NK-92 treated with Interleukin-12 subunit alpha and Interleukin-12 subunit beta, amount 100 ng/mL, for 24 hours (cell line): ENCODE measurements at places on chromosomes 1 and 21.

GRCh38 chr21:31012133-31013089 lies 25.9 kb downstream of the KRTAP19-8 start:
- DNase-seq: no peak

- DNase-seq: no peak
Observed at GRCh38 chr1:181894439-181894859, 167.1 kb downstream of the ZNF648 start.

GRCh38 chr1:159755451-159756007 lies 25.2 kb upstream of the DUSP23 start:
- DNase-seq: no peak

DNA sequence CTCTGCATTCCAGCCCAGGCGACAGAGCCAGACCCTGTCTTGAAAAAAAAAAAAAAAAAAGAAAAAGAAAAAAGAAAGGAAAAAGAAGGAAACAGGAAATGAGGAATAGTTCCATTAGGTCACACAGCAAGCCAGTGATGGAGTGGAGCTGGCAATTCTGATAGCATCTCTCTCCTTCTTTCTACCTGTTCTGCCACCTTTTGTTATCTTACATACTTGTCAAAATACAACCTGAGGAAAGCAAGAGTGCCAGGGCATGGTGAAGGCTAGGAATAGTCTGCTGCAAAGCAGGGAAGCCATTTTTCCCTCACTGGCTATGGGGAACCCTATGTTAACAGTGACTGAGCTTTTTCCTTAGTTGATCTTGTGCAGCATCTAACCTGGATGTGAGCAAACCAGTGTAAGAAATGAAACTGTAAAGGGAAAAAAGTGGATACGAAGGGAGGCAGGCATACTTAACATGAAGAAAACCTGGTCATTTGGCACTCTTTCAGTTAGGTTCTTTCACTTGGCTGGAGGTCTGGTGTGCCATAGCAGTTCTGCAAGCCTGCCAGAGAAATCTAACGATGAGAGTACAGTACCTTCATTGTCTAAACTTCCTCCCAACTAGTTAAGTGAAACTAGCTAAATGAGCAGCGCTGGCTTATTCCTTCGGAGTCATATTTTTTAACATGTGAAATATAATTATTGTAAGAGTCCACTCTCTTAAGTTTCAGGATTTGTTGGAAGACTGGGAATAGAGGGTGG lies 17.9 kb upstream of the THEM5 start:
- no peak for DNase-seq

DNA sequence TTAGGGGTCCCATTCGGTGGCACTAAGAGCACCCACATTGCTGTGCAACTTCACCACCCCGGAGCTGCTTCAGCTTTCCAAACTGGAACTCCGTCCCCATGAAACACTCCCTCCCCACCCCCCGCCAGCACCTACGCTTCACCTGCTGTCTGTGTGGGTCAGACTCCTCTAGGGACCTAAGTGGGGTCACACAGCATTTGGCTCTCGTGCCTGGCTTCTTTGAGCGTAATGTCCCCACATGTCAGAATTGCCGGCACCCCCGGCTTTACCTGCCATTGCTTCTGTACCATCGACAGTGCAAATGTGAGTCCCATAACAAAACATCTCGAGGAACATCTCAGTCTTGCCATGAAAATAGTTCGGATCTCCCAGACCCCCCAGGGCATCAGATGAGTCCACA lies 35.9 kb upstream of the AGPAT3 start:
- no peak for DNase-seq

- no peak for DNase-seq
Observed at GRCh38 chr1:156749419-156750118, 1.9 kb downstream of the HDGF start.

GRCh38 chr1:68470388-68470970 lies 20.7 kb upstream of the RPE65 start:
- no peak for DNase-seq

GRCh38 chr21:23921670-23922418 lies 1685.4 kb downstream of the MRPL39 start:
- no peak for DNase-seq

DNA sequence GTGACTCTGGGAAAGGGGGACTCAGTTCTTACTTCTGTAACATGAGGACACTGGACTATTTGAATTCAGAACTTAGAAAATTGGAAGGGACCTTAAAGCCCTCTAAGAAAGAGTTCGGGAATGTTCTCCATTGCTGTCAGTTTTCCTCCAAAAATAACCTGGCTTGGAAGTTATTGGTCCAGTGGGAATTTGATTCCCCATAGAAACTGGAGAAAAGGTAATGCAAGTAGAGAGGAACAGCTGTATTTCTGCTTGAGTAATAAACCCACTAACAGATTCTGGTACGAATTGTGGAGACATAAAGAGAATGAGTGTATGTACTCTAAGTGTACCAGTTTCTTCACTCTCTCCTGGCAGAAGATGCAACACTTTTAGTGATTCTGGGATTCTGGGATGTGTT lies 1.8 kb downstream of the ZBED6 start:
- DNase-seq: no peak

DNA sequence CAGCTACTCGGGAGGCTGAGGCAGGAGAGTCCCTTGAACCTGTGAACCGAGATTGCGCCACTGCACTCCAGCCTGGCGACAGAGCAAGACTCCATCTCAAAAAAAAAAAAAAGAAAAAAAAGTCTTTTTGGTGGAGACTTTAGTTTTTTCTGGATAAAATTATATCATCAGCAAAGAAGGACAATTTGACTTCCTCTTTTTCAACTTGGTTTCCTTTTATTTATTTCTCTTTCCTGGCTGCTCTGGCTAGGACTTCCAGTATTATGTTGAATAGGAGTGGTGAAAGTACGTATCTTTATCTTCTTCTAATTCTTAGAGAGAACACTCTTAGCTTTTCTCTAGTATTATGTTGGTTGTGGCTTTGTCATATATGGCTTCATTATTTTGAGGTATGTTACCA lies 130.8 kb downstream of the PCBP3 start:
- no peak for DNase-seq

- DNase-seq: peak; percentile 39
Observed at GRCh38 chr1:150981805-150982712, at the start of gene ANXA9. Gene ANXA9 (plus strand): TSS chr1:150982292. CDS start chr1:150983106, 814 bp downstream.

DNA sequence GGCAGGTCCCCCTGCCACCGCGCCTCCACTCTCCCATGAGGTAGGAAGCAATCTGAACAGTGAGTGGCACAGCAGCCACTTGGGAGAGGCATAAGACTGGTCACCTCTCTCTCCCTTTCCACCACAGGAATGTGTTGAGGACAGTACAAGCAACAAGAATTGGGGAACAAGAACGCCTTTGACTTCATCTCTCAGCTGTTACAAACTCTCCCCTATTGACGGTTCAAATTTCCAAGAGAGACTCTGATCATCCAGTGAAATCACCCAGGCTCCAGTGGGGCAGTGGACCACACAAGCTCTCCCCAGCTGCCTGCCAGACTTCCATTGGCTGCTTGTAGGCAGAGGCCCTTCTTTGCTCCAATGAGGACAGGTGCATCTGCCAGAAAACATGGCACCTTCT lies 249.9 kb upstream of the JUN start:
- DNase-seq: no peak

DNA sequence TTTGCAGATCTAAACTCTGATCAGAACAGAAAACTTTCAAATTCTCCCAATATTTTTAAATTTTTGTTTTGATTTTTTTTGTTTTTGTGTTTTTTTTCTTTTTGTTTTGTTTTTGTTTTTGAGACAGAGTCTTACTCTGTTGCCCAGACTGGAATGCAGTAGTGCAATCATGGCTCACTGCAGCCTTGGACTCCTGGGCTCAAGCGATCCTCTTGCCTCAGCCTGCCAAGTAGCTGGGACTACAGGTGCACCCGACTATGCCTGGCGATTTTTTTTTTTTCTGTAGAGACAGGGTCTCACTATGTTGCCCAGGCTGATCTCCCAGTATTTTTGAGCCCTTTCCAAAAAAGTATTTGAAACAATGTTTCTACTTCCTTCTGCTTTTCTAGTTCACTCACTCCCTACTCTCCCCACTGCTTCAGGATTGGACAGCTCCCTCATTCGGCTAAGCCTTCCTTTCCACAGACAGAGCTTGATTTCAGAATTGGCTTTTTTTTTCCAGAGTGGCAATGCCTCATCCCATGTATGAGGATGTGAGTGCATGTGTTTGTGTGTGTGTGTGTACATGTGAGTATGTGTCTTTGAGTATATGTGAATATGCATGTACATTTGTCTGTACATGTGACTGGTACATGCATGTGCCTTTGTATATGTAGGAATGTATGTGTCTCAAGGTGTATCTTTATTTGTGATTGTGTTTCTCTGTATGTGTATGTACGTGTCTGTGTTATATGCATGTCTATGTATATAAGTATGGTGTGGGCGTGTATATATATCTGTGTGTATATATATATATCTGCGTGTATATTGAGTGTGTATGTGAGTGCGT lies 11.9 kb downstream of the LHX4 start:
- DNase-seq: no peak

DNA sequence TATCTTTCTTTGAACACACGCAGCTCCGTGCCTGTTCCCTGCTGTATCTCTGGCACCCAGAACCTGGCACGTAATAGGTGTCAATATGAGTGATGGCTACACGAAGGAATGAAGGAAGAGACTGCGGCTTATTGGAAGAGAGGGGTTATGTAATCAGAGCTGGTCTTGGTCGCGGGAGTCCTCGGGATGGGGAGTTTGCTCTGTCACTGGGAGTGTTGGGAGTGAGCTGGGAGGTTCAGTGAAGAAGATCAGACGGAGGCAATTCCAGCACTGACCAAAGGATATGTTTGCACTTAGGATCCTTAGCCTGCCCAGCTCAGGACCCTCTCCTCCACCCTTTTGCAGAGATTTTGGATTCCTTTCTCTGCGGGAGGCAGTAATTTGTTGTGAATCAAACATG lies 709.1 kb downstream of the PTPRU start:
- no peak for DNase-seq

DNA sequence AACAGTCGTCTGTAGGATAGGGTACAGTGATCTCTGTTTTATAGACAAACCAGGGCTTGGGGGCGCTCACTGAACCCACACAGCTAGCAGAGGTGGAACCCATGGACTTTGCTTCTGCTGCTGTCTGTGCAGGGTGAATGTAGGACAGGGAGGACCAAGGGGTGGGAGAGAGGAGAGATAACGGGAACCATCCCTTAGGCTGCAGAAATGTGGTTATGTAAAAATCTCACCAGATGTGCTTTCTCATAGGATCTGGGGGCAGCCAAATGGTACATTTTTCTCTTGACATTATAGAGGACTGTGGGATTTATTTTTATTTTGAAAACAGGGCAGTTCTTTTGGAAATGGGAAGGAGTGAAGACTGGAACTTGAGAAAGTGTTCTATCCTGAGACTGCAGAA lies 8.7 kb downstream of the NFASC start:
- no peak for DNase-seq

- no peak for DNase-seq
Observed at GRCh38 chr1:40264354-40264781, 6.3 kb downstream of the ZMPSTE24 start.

DNA sequence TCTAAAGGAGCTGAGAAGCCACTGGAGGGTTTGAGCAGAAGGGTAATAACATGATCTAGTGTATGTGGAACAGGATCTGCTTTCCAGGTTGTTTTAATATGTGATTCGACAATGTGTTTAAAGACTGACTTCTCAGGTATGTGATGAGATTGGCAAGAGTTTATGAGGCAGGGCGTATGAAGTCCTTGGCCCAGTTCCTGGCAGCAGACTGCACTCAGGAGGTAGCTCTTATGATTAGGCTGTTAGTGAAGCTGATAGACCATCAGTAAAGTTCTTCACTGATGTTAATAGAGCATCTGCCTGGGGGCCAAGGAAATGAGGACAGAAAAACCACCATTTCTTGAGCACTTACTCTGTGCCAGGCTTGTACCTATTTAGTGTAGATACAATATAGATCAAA lies 41.9 kb upstream of the SERBP1 start:
- DNase-seq: no peak

- DNase-seq: no peak
Observed at GRCh38 chr1:22527555-22528296, 35.6 kb upstream of the EPHA8 start.

- peak; percentile 78 for DNase-seq
Observed at GRCh38 chr21:45226540-45227326, 61.0 kb downstream of the POFUT2 start.

GRCh38 chr21:34609244-34609932 lies 5.5 kb downstream of the RCAN1 start:
- no peak for DNase-seq

DNA sequence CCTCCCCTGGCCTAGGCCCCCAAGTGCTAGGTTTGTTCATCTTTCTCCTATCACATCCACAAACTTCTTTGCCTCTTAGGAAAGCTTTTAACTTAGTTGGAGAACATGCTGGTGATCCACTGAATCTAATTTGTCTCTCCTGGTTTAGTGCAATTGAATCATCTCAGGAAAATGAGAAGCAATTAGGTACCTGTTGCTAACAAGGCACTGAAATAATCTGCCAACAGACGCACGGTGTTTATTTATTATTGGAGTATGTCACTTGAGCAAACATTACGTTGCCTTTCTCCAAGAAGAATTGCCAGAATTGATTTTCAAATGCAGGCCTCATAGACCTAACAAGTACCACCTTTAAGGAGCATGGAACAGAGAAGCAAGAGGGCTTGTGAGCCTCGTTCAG lies 309.4 kb downstream of the NFIA start:
- DNase-seq: no peak

GRCh38 chr1:193115629-193116227 lies 6.1 kb upstream of the CDC73 start:
- DNase-seq: no peak

DNA sequence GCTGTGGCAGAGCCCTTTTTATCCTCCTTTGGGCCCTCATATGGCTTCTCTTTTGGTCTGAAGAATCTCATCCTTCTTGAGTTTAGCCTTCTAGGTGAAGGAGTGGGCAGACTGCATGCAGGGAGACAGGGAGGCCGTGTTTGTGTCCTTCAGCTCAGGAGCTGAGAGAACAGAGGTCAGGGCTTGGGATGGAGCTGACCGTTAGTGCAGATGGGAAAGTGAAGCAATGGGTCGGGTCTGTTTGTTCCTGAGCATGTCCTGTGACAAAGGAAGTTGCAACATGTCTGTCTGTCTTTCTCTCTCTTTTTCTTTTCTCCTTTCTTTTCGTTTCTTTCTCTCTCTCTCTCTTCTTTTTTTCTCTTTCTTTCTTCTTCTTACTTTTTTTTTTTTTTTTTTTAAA lies 14.9 kb downstream of the MAPKAPK2 start:
- DNase-seq: no peak

DNA sequence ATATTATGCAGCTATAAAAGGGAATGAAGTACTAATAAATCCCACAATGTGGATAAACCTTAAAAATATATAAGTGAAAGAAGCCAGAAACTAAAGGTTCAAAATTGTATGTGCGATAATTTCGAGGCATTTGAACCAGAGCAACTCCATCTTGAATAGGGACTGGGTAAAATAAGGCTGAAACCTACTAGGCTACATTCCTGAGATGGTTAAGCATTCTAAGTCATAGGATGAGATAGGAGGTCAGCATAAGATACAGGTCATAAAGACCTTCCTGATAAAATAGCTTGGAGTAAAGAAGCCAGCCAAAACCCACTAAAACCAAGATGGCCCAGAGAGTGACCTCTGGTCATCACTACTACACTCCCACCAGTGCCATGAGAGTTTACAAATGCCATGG lies 103.1 kb downstream of the SLC16A1 start:
- DNase-seq: no peak

GRCh38 chr1:224434691-224435317 lies at the start of gene WDR26:
Gene WDR26 (minus strand): TSS chr1:224434797.
- DNase-seq: peak; percentile 80

GRCh38 chr1:52551507-52552235 lies 1.2 kb downstream of the TUT4 start:
- no peak for DNase-seq
